T47D (cell line): ENCODE measurements at places on chromosomes 3 and 15.

DNA sequence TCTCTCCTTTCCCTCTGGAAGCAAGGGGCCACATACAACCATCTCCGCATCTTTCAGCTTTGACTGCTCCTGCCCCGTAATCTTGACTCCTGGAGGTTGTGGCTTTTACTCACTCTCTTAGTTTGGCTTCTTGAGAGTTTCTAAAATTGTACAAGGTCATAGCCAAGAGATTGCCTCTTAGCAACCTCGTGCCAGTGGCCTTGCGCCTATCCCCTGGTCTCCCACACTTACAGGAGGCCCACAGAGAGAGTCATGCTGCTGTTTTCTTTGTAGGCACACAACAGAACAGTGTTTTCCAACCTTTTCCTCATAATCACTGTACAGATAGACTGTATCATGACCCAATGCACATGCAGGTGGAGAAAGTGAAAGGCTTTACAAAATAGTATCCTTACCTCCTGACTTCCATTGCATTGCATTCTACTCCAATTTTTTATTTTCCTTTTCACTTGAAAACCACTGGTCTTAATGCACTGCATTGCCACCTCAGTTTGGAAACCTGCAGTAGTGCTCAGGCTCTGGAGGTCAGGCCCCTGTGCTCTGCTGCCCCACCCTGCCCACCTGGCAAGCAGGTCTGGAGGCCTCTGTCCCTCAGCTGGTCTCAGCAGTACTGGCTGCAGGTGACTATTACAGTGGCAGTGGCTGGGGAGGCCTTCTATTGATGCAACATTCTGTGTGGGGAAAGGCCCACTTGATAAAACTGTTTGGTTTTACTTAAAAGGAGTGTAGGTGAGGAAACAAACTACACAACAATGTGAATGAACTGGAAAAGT, 156.2 kb downstream of the DNAJB8 start:
- DNase-seq: no peak

- DNase-seq: no peak
These were observed 366.3 kb downstream of the FEZF2 start for GRCh38 chr3:62007036-62007435.

DNA sequence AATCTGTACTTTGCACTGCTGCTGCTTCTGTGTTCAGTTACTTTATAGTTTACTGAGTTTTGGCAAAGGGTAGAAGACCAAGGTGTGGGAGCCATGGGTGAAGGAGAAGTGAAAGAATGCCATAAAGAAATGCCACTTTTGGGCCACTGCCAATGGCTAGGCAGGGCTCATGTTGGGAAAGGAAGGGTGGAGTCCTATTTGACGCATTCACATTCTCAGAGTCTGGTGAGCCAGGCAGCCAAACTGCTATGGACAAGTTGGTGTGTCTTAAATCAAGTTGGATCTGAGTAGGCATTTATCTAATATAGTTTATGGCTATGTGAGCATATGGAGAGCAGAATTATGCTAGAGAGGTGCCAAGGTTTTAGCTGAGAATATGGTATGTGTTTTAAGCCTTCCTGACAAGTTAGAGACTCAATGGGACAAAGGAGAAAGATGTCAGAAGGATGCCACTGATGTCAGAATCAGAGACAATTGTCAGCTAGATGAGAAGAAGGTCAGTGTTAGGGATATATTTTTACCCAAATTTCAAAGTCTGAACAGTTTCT, 296.1 kb downstream of the AGBL1 start:
- DNase-seq: no peak

DNA sequence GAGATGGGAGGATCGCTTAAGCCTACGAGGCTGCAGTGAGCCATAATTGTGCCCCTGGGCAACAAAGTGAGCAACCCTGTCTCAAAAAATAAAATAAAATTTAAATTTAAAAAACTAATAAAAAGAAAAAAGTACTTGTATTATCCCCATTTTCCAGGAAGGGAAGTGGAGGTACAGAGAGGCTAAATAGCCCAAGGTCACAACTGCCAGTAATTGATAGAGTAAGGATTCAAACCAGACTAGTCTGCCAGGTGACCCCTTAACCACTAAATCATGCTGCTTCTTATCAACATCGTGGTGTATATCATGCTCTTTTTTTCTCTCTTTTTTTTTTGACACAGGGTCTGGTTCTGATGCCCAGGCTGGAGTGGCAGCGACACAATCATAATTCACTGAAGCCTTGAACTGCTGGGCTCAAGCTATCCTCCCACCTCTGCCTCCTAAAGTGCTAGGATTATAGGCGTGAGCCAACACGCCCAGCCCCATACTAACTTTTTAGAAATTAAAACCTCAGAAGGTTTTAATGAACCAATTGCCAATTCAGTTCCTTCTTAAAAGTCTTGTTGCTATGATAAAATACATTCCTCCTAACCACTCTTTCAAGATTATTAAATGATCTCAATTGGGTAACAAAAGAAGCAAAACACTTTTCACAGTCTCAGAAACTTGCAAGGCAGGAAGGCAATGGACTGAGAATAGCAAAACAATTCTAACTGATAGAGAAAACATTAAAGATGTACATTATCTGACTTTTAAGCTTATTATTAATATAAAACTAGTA, 30.5 kb downstream of the HERC1 start:
- no peak for DNase-seq

GRCh38 chr3:16090024-16090423, 84.5 kb upstream of the GALNT15 start:
- DNase-seq: no peak

DNA sequence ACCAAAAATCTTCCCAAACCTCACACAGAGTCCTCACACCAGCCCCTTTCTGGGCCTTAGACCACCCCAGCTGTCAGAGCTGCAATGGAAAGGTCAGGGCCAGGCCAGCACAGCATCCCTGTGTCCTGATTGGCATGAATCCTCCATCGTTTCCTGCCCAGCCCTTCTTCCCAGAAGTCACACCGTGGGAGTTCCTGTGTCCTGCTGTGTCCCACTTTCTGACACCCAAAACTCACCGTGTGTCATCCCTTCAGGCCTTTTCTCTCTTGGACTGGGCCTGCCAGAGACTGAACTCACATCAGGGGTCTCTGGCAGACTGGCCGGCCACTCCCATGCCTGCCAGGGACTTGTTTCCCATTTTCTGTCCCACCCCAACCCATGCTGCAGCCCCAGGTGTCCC, 32.5 kb upstream of the CHRNB4 start:
- no peak for DNase-seq

DNA sequence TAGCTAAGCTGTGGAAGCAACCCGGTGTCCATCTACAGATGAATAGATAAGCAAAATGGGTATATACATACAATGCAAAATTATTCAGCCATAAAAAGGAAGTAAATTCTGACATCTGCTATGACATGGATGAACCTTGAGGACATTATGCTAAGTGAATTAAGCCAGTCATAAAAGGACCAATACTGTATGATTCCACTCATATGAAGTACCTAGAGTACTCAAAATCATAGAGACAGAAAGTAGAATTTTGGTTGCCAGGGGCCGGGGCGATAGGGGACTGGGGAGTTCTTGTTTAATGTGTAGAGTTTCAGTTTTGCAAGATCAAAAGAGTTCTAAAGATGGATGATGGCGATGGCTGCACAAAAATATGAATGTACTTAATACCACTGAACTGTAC, 10.3 kb downstream of the EID1 start:
- no peak for DNase-seq

DNA sequence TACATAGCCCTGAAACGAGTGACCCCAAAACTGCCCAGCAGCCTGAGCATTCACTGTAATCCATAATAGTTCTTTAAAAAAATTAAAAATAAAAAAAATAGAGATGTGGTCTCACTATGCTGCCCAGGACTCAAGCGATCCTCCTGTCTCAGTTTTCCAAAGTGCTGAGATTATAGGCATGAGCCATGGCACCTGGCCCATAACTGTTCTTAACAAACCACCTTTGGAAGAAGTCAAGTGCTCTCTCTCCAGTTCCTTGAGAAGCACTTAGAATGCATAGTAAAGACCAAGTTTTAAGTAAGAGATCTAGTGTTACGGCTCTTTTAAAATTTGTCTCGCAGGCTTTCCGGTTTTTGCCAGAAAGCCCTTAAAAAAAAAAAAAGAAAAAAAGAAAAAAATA, 8.2 kb downstream of the CDC25A start:
- DNase-seq: no peak

- no peak for DNase-seq
These were observed 297.4 kb downstream of the PLCL2 start for GRCh38 chr3:17182166-17182565.

GRCh38 chr15:82122746-82123400, 77.1 kb upstream of the MEX3B start:
- no peak for DNase-seq

DNA sequence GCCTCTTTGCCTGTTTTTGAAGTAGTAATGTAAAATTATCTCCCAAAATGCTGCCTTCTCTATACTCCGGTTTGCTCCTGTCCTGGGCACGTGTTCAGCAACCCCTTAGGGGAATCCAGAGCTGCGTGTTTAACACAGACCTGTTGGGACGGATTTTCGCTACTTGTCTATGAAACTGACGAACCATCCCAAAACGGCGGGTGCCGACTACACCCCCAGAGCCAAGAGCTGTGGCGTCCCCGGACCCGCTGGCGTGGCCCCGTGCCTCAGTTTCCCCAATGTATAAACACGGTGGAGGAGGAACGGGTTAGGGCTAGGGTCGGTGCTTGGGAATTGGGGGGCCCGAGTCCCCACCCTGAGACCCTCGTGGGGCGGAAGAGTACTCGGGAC, 473 bp downstream of the FHIT start:
- DNase-seq: no peak

GRCh38 chr15:56821721-56822425, 88.6 kb upstream of the ZNF280D start:
- DNase-seq: peak; percentile 67

GRCh38 chr15:38115121-38115520, 137.5 kb upstream of the SPRED1 start:
- DNase-seq: no peak

DNA sequence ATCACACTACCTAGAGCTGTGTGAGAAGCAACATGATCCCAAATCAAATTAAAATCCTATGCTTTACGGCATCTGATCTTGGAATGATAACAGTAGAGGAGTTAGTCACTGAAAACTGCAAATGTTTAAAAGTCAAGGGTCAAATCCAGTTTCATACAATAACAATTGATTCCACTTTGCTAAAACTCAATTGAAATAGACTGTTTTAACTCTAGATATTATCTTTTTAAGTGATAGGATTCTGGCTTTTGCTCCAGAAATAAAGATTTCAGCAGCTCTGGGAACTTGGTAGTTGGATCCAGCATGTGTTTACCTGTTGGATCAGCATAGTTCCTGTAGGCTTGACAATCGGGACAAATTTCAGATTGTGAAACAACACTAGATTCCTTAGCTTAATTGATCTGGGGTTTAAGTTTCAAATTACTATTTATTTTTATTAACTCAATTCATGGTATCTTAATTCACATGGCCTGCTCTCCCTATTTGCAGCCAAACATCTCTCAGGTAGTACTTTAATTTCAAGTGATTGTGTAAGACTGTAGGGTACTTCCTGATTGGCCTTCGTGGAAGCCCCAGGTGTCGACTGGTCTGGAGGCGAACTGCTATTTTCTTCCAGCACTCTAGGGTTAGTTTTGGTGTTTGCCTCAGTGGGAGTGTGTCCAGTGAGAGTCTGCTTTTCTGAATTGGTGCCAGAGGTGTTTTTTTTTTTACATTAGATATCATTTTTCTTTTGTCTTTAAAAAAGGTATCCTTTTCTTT, 16.6 kb downstream of the NFKBIZ start:
- DNase-seq: no peak

DNA sequence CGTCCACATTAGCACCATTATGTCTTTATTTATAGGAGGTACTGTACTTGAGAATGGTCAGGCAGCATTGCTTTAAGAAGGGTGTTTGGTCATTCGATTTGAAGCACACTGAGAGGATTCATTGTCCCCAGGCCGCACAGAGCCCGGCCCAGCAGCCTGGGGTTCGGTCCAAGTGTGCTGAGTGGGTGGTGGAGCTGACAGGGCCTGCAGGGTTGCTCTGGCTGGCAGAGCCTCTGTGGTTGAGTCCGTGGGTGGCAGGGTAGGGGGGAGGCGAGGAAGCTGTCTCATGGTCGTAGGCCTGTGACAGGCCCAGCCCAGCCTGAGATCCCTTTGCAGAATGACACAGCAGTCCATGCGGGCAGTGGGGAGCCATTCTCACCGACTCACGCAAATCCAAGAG, 227.7 kb upstream of the TOPAZ1 start:
- DNase-seq: no peak

DNA sequence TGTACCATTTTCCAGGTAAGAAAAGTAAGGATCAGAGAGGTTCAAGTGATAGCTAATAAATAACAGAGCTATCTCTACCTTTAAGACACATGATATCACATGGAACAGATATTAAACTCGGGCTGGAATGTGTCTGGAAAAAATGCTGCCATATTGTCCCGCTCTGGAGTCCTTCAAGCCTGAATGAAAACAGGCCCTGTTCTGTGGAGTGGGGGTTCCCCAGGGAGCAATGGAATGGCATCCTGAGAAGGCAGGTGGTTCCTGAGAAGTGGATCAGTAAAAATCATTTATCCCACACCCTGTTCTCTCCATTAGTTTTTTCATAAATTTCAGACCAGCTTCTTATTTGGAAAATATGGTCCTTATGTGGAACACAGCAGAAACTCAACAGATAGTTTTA, 57.3 kb upstream of the PRTG start:
- DNase-seq: no peak

DNA sequence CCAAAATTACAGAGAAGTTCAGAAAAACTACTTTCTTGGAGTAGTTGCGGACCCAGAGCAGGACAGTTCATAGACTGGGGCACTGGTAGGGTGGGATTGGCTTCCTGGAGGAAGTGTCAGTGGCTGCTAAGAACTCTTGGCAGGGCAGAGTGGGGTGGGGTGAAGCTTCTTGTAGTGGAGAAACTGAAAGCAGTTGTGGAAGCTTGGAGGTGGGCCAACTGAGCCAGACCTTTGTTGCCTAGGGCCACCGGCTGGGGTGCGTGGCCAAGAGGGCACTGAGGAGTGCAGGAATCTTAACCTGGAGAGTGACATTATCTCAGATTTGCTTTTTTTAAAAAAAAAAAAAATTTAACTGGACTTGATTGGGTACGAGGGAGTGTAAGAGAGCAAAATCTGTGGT, 3.1 kb downstream of the KAT2B start:
- no peak for DNase-seq

GRCh38 chr15:85745525-85746150, 49.1 kb downstream of the KLHL25 start:
- DNase-seq: no peak

GRCh38 chr15:66570842-66571478, 5.2 kb upstream of the LCTL start:
- no peak for DNase-seq
